NCI-H1436 treated with DMSO at 0.1 percent for 48 hours (cell line): ENCODE measurements at places on chromosomes 6 and 20.

DNA sequence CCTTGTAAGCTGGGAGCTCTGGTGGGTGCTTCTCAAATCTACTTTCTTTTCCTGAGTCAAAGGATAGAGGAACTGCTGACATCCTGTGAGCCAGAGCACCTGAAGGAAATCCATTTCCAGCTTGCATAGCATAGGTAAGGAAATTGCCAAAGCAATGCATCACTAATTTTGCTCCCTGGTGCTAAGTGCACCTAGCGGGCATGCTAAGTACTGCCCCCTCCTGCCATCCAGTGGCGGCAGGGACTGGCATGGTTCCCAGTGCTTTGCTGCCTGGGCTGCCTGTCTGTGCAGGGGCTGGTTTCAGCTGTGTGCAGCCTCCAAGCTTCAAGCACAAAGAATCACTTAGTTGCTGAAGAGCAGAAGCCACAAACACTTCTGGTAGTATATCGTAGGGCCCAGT is 63.9 kb downstream of the FARS2 start:
- no peak for DNase-seq

DNA sequence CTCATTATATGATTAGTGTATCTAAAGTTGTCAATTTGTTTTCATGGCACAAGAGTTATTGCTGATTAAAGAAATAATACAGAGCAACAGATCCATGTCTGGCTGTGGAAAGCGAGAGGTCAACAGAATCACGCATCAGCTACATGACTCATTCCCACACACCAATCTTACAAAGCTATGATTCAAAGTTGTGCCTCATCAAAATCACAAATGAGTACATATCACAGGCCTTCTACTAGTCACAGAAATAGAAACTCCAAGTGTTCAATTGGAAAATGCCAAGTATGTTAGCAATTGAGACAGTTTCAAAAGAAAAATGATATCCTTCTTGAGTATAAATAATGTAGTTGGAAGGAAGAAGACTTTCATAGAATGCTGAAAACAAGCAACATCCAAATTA is 57.8 kb upstream of the NKAIN2 start:
- no peak for DNase-seq

DNA sequence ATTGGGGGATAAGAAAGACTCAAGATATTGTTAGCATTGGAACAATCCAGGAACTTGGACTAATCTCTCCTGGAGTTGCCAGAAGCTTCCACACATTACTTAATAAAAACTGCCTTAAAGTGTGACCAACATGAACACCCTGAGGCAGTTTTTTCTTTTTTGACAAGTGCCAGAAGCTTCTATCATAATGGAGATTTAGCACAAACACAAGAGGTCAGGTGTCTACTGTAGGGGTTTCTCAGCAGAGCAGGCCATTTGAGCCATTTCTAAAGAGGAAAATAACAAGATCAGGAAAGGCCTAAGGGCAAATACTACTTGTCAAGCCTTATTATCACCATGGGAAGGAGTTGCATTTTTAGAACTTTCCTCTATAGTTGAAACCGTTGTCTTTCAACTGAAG is 361.5 kb downstream of the EPM2A start:
- DNase-seq: no peak

DNA sequence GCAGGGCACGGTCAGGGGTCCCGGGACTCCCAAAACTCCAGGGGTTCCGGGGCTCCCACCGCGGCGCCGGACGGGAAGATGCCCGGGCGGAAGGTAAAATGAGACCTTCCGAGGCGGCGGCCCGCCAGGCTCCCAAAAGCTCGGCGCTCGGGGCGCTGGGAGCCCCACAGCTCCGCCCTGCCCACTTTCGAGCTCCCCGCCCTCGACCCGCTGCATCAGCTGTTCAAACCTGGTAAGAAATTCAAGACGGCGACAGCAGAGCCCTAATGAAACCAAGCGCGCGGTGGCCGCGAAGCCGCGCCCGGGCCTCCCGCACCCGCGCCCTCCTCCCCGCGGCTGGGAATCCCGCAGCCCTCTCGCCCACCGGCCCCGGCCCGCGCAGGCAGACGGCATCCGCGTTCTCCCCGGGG is 369 bp downstream of the SLC4A11 start:
- DNase-seq: no peak

DNA sequence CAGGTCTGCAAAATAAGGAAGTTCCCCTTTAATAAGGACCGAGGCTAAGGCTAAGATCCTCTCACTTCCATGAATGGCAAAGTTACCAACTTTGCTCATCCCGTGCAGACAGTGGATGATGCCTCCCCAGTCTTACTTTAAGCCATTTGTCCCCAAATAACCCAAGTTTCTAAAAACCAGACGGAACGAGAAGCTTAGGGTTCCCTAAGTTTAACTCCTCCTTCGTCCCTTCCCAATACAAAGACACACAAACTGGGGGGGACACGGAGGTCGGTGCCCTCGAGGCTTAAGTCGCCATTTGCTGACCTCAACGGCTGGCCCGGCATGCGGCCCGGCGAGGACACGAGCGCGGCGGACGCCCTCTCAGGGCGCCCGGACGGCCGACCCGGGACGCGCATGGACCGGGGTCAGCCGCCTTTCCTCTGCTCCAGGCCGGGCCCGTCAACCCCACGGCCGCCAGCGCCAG is 527 bp downstream of the FBXO30 start:
- DNase-seq: no peak

- no peak for DNase-seq
Observed at GRCh38 chr20:17559338-17559737, 10.5 kb upstream of the DSTN start.

GRCh38 chr20:46035253-46035652 is 6.2 kb downstream of the SLC12A5 start:
- no peak for DNase-seq

DNA sequence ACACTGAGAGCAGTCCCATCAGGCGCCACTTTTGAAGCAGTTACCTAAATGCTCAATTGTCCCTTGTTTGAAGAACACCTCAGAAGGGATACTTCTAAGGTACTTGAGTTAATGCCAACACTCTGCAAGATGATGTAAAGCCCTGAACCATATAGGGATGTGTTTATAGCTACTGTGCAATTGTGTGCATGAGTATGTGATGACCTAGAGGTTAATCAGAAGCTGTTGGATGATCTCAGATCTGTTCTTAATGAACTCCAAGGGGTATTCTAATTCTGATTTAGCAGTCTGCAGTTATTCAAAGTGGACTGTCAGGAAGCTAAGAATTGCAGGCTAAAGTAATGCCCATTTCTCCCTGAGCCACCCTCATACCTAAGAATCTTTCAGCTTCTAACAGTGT is 158.3 kb downstream of the TMEM242 start:
- DNase-seq: no peak
